Cardiac septum (tissue), 1 donor: ENCODE measurements at places on chromosomes 16 and 17. TPM values are rescaled to one million over a fixed set of nuclear protein-coding genes. Genes with fewer than 3 reads are reported as not detected.

Gene VASN
- 6.3 TPM for total RNA-seq

Gene MYH8
- total RNA-seq = 0.05 TPM

Gene KRT16
- not detected for total RNA-seq

Gene CTU2
- 14.9 TPM for total RNA-seq

Gene FMNL1
- 12.2 TPM for total RNA-seq

Gene OGFOD1
- 30.1 TPM for total RNA-seq

Gene CHST4
- not detected for total RNA-seq

Gene KCTD19
- total RNA-seq = not detected

Gene RTN4RL1
- total RNA-seq = 0.32 TPM

Gene KRT12
- not detected for total RNA-seq

Gene HOXB3
- total RNA-seq = 4.2 TPM

Gene ABCC3
- total RNA-seq = 1.9 TPM

Gene ASB16
- total RNA-seq = 8.9 TPM

DNA sequence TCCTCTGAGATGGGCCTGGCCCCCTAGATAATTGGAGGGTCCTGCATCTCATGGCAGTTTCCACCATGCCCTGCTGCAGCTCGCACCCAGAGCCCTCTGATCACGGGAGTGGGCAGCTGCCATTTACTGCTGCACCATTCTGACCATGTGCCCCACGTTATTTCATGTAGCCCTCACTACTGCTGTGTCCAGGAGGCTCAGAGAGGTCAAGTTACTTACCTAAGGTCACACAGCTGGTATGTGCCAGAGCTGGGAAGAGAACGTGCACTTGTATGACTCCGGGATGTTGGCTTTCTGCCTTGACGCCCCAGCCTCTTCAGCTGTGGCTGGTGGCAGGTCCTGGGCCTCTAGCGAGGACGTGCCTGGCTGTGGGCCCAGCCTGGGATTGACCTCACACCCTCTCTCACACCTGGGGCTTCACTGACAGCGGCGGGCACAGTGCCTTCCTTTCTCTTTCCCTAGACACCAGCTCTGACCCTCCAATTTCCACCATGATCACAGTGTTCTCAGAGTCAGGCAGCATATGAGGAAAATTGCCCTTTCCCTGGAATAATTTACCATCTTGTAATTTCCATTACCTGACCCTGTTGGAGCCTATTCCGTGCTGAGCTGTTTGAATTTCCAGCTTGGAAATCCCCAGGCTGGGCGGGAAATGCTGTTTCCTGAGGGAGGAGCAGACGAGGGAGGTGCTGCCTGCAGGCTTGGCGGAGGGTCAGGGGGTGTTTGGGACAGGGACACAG is 18.5 kb upstream of the DOC2B start:
- no peak for DNase-seq

DNA sequence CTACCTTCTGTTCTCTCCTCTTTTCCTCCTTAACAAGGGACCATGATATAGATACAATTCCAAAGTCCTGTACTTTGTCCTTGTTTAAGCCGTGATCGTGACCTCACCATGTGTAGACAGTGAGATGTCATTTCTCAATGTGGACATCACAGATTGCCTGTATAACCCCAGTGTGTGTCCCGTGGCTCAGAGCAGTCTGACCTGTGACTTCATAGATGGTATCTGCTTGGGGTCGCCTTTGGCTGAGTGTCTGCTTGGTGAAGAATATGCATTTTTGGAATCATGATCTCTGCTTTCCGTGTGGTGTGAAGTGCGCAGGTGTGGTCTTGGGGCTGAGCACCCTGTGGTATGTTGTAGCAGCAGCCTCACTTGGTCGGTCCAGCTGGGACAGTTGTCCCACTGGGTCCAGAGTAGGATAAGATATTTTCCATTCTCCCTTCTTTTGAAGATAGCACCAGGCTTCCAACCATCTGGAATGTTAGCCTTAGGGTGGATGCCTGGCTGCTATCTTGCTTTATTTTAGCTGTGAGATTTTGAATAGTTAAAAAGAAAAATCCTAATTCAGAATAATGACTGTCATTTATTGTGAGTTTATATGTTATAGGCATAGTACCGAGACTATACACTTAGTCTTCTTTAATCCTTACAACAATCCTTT is 13.4 kb downstream of the MSI2 start:
- DNase-seq = no peak

GRCh38 chr16:3511286-3512180 is 10.7 kb downstream of the CLUAP1 start:
- peak; percentile 65 for DNase-seq

- no peak for DNase-seq
Measured at GRCh38 chr16:68972720-68973119, 129.4 kb downstream of the TANGO6 start.

- DNase-seq = no peak
Measured at GRCh38 chr17:3594051-3594800, 15.0 kb downstream of the TRPV1 start.

- DNase-seq = no peak
Measured at GRCh38 chr17:17164156-17164555, 42.0 kb downstream of the PLD6 start.

- DNase-seq = no peak
Measured at GRCh38 chr17:69060822-69061221, at the start of gene ABCA9. TSS of gene ABCA9 (minus strand) at chr17:69060927. CDS start at chr17:69051126, 9,801 bp downstream.

- no peak for DNase-seq
Measured at GRCh38 chr16:71628810-71629209, 2.8 kb downstream of the MARVELD3 start.

DNA sequence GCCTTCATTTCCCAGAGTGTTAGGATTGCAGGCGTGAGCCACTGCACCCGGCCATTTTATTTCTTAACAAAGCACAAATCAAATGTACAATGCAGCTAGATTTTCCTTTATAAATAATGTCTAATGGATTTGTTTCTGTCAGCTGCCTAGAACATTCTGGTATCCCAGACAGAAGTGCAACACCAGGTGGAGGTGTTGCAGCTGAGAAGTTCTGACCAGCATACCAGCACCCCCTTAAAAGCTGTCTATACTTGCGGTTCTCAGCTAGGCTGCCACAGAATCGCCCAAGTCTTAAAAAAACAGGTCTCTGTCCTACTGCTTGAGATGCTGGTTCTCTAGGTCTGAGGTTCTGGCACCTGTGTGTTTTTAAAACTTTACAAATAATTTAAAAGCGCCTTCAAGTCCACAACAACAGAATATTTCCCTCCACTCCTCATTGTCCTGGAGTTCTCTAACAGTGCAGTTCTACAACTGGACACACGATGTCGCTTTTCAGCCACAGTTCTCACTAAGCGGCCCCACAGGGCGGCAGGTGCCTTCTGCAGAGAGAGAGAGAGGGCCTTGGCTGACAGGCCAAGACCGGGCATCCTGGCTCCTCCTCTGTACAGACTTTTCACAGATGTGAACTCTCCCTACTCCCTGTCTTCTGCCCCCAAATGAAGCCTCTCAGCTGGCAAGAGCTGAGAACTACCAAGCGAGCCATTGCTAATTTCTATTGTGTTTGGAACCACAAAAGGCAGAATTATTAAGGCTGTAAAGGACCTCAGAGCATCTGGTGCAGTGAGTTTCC is 32.6 kb upstream of the MEOX1 start:
- DNase-seq = peak; percentile 83

GRCh38 chr17:79572136-79572925 is 38.5 kb downstream of the RBFOX3 start:
- DNase-seq = no peak

DNA sequence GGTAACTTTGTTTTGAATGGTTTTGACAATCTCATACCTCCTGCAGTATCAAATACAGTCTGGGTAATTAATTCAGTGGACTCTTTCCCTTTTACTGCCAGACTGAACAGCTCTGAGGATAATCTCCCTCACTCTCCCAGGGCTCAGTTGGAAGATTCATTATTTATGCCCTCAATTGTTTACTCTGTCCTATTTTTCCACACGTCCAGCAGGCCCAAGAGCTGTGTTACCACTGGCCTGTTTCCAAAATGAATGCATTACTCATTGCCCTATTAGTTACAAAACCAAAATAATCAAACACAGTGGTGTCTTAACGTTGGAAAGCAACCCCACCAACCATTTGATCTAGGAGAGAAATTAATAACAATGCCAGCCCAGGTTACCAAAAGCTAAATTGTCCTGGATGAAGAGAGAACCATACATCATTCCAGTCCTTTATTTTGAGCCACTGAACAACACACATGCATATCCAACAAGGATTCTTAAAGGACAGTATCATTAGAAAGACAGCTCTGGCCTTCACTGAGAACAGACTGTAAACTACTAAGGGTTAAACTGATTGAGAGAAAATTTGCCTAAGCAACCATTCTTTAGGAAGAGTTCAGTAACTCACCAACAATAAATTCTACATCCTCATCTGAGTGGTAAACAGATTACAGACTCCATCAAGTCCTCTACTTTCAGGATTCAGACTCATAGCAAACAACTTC is 34.5 kb downstream of the FAM222B start:
- no peak for DNase-seq

DNA sequence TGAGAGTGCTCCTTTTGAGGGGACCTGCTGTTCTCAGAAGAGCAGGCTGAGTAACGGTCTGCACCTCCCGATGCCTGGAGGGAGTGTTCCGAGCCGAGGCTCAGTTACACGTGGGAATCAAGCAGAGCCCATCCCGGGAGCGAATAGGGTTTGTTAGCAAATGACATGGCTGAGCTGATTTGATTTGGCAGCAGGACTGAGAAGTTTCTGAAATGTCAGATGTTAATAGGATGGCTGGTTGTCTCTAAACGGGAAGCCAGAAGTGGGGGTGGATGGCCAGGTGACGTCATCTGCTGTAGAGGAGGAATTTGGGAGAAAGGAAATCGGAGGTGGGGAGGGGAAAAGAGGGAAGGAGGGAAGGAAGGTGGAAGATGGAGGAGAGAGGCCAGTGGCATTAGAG is 128.0 kb downstream of the RAP1GAP2 start:
- no peak for DNase-seq

GRCh38 chr17:48283411-48283810 is 146.6 kb downstream of the SKAP1 start:
- DNase-seq = no peak

DNA sequence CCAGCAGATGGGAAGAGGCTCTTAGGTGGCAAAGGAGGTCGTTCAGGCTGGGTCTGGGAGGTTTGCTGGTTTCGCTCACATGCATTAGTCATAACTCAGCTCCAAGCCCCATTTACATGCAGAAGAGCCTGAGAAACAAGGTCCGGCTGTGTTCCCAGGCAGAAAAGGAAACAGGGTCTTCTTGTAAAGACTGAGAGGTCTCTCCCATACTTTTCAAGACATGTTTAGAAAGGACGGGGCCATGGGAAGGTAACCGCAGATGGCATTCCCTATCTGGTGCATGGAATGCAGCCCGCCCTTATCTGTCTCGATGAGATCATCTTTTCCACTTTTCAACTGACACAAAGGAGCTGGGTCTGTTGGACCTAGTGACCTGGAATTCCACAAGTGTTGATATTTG is 389.0 kb upstream of the CDH11 start:
- no peak for DNase-seq

DNA sequence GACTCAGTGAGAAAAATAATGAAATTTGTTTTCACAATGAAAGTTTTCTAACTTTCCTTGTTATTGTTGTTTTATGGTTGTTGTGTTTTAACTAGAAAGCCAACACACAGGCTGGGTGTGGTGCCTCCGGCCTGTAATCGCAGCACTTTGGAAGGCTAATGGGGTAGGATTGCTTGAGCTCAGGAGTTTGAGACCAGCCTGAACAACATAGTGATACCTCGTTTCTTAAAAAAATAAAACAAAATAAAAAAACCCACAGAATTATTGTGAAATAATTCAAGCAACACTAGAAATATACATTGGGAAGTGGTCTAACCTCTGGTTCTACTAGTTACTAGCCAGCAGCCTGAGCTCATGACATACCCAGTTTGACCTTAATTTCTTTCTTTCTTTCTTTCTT is 630 bp downstream of the MILR1 start:
- DNase-seq = no peak

DNA sequence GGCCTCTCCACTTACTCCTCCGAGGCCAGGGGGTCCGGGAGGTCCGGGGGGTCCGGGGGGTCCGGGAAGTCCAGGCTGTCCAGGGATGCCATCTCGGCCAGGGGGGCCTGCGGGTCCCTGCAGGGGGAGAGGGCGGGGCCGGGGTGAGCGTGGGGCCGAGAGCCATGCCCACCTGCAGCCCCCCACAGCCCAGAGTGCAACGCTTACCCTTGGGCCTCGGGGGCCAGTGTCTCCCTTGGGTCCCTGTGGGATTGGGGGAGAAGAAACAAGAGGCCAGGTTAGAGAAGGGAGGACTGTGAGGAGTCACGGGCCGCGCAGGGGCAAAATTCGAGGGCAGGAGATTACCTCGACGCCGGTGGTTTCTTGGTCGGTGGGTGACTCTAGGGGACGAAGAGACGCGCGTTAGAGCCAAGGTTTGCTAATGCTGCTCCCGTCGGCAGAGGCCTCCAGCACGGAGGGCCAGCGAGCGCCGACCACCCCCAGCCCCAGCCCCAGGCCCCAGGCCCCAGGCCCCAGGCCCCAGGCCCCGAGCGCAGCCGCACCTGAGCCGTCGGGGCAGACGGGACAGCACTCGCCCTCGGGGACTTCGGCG is 2.1 kb downstream of the COL1A1 start:
- no peak for DNase-seq

- DNase-seq = no peak
Measured at GRCh38 chr17:67902511-67903231, 77.4 kb downstream of the BPTF start.

GRCh38 chr17:75524269-75524969 is 1.1 kb upstream of the LLGL2 start:
- DNase-seq = no peak

- DNase-seq = no peak
Measured at GRCh38 chr16:67170949-67171649, 761 bp downstream of the NOL3 start.

DNA sequence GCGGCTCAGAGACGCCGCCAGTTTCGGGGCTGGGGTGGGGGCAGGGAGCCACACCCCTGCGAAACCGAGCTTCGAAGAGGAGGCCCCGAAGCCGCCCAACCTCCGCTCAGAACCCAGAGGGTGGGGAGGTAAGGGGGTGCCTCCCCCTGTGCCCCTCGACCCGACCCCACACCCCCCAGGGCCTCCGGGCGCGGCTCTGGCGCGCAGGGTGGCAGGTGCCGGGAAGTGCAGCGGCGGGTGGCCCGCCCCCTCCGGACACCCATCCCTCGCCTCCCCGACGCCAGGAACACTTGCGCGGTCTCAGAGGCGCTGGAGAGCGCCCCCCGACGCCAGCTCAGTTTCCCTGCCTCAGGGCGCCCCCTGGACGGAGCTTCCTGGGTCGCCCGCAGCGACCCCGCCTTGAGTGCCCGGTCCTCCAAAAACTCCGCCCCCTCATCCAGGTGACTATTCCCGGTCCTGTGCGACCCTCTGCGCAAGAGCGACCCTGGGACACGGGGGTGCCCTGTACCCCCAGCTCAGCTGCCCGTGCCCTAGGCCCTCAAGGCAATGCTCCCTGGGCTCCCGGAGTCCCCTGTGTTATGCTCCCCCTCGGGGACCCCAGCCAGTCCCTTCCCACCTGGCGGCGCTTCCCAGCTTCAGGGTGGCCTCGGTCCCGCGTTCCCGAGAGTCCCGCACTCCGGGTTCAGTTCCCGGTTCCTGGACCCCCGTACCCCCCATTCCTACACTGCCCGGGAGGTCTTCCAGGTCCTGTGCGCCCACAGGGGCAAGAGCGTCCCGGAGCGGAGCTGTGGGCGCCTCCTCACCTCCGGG is 562 bp downstream of the PPL start:
- no peak for DNase-seq
